ENCODE measurements at places on chromosomes 1 and 21.

GRCh38 chr1:172460177-172460576 lies 16.3 kb upstream of the PIGC start:
- DNase-seq, result no peak

GRCh38 chr1:151062741-151063371 lies 2.7 kb downstream of the MLLT11 start:
- no peak for DNase-seq

DNA sequence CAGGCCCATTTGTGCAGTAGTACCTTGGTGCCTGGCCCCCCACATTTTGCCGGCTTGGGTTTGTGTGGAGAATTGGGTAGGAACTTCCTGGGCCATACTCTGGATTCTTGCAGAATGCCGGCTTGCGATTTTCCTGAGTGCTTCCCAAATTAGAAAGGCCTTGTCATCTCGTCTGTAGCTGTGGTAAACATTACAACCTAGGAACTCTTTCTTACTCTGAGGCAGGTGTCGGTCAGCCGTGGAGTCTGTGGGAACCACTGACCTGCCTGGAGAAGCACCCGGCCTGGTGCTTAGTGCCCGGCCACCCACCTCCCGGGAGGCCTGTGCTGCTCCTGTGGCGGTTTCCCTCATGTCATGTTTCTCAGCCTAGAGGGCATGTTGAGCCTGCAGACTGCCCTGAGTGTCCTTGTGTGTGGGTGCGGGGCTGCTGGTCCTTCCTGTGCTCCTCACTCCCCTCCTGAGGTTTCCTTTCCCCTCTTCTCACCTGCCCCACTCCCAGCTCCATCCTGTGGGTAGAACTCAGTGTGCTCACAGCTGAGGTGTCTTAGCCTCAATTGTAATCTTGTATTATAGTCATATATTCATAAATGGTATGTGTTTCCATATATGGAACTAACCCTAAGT lies 64.7 kb downstream of the S100B start:
- no peak for DNase-seq

- DNase-seq, result no peak
Measured at GRCh38 chr1:69533343-69533742, 34.4 kb upstream of the LRRC7 start.

GRCh38 chr1:236568285-236568894 lies 35.9 kb downstream of the HEATR1 start:
- no peak for DNase-seq

- DNase-seq, result peak; percentile 51
Measured at GRCh38 chr1:31239653-31240241, at the start of gene NKAIN1. NKAIN1 (minus strand) TSS chr1:31239887; CDS start chr1:31239547, 340 bp downstream.

- DNase-seq, result peak; percentile 43
Measured at GRCh38 chr1:43861337-43861736, 72.3 kb upstream of the ARTN start.

DNA sequence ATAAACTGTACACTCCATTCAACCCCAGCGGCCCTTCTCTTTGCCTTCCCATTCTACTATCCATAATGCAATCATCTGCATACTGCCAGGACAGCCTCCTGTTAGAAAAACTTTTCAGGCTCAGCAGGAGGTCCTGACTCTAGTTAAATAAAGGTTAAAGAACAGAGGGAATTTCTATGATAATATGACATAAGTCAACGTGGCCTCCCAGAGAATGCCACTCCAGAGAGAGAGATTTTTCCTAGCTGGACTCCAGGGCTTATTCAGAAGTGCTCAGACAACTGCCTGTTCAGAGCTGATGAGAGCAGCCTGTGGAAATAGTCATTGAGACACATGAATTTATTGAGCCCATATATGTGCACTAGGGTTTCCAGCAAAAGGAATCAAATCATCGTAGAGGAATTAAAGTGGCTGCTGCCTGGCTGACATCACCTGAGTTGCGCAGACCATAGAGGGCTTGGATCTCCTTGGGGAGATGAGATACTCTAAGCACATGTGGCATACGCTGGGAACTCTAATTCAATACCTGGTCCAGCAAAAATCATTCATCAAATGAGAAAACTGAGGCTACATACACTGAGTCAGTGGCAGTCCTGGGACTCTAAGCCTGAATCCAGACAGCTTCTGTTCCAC lies 736.2 kb downstream of the PTPRU start:
- DNase-seq, result no peak

DNA sequence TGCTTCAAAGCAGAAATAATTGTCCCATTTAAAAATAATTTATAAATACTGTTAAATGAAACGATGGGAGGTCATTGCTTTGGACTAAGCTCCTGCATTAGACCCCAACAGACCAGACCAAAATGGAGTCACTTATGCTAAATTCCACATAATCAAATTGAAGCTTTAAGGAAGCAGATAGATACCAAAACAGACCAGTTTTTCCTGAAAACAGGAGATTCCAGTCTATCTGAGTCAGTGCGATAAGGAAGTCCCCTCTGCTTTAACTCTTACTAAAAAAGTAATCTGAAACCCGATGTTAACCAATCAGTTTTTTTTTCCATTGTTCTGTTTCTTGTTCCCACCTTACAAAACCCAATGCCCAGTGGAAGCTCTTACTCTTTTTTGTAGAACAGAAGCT lies 16.2 kb upstream of the DNASE2B start:
- no peak for DNase-seq

- no peak for DNase-seq
Measured at GRCh38 chr1:211893260-211893659, 62.7 kb upstream of the LPGAT1 start.

GRCh38 chr1:84370831-84371394 lies 27.4 kb upstream of the DNASE2B start:
- DNase-seq, result no peak

GRCh38 chr21:16330082-16330907 lies 600.5 kb downstream of the USP25 start:
- DNase-seq, result peak; percentile 82

GRCh38 chr1:160211046-160211790 lies 6.0 kb downstream of the PEA15 start:
- DNase-seq, result no peak

DNA sequence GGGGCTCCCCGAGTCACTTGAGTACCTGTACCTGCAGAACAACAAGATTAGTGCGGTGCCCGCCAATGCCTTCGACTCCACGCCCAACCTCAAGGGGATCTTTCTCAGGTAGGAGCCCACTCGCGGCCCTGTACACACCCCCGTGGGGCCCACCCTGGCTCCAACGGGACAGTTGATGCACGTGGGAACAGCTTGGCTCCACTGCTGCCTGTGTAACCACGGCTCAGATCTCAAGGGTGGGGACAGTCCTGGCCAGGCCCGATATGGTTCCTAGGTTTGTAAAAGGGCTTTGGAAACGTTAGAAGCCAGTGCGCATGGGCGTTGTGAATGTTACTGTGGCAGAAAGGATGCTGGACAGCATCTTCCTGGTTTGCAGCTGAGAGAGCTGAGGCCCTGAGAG lies 18.8 kb downstream of the PODN start:
- DNase-seq, result no peak

DNA sequence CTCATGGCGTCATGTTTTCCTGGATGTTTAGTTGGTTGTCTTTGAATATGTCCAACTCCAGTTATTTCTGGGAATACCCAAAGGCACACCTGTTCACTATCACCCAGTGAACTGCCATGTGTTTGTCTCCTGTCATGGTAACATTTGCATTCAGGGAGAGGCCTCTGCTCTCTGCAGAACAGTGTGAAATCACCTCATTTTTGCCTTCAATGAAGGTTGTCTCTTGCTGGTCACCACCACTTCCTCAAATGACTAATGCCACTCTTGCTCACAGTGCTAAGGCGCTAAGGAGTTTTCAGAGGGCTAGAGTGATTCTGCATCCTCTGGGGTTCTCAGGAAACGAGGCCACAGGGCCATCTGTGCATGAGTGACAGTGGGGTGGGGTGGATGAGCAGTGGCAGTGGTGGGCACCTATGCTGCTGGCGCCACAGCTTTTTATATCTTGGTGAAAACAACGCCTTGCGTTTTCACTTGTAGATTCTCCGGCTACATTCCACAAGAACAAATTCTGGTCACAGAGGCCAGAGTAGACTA lies 60.0 kb upstream of the ATP5PO start:
- DNase-seq, result no peak

- DNase-seq, result peak; percentile 32
Measured at GRCh38 chr1:72184099-72184701, 98.1 kb downstream of the NEGR1 start.

DNA sequence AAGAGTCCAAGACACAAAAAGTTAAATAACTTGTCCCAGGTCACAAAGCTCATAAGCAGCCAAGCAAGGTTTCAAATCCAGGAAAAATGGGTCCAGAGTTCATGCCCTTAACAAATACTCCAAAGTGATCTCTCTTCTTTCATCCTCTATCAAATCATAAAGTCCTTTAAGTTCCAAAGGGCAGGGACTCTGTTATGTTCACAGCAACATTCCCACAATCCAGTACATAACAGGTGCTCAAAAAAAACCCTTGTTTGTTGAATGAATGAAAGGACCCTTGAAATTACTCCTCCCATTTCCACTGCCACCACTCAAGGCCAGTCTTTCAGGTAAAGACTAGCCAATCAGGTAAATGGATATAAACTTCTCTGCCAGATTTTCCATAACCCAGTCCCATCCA lies 2.7 kb downstream of the ABL2 start:
- DNase-seq, result no peak

DNA sequence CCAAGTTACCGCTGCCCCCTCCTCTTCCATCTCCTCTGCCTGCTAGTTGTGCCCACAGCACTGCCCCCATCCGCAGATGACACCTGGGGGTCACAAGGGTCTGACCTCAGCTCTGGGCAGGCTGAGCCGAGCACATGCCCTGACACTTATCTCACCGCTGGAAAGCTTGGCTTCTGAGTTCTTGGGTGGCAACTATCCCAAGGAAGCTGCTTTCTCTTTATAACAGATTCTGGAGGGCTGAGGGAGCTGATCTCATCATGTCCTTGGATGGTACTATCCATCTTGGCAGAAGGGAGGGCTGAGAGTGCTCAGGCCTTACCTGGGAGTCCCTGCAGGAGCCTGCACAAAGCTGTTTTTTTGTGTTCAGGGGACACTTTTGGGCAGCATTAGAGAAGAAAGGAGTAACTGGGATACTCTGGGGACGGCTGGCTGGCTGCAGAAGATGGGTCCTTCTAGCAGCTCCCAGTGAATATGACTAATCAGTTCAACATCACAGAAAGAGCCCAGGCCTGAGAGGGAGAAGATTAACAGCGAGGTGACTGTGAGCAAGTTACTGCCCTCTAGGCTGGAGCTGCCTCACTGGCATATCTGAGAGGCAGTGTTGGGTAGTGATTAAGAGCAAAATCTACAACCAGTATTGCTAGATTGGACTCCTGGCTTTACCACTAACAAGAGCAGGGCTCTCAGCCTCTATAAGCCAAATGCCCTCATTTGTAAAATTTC lies 71.6 kb downstream of the PLXNA2 start:
- no peak for DNase-seq

GRCh38 chr1:162873671-162874666 lies 13.0 kb upstream of the CCDC190 start:
- no peak for DNase-seq

DNA sequence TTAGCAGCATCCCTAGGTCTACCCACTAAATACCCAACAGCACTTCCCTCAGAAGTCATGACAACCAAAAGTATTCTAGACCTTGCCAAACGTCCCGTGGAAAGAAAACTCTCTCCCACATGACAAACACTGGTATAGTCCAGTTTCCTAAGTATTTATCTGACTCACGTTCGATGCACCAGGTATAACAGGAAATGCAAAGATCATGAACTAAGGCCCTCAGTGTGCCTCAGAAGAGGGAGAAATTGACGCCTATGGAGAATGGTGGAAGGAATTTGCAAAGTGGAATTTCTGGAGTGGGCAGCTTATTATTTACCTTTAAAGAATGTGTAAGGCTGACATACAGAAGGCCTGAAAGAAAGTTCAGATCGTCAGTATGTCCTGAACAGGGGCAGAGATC lies 523.6 kb upstream of the DAB1 start:
- DNase-seq, result no peak

DNA sequence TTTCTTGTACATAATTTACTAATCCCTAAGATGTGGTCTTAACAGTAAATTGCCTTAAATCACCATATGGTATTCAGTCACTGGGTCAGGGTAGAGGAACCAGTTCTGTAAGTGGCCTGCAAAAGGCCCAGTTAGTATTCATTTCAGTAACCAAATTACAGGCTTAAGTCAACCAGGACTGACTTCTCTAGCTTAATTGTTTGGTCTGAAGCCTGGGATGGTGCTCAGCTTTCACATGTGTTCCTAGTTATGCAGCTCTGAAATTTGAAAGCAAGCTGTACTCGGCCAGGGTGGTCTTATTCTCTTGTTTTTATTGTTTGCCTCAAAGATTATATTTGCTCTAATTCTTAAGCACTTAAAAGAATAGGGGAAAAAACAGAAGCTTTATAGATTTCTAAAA lies 144.6 kb downstream of the MAGI3 start:
- no peak for DNase-seq

- no peak for DNase-seq
Measured at GRCh38 chr1:103461161-103462105, 64.1 kb upstream of the RNPC3 start.

DNA sequence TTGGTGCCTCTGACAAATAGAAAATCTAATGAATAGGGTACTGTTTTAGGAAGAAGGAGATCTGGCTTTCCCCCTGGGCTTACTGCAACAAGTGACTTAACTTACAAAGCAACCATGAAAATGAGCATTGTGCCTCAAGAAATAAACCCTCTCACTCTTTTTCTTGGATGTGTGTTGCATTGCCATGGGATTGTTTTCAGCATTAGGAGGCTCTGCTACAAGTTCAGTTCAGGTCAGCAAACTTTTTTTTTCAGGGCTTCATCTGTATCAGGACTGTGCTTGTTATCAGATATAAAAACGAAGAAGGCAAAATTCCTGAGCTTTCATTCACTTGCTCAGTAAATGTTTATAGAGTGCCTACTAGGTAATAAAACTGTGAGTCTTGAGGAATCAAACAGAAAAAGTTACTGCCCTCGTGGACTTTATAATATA lies 37.8 kb upstream of the DOCK7 start:
- DNase-seq, result no peak

DNA sequence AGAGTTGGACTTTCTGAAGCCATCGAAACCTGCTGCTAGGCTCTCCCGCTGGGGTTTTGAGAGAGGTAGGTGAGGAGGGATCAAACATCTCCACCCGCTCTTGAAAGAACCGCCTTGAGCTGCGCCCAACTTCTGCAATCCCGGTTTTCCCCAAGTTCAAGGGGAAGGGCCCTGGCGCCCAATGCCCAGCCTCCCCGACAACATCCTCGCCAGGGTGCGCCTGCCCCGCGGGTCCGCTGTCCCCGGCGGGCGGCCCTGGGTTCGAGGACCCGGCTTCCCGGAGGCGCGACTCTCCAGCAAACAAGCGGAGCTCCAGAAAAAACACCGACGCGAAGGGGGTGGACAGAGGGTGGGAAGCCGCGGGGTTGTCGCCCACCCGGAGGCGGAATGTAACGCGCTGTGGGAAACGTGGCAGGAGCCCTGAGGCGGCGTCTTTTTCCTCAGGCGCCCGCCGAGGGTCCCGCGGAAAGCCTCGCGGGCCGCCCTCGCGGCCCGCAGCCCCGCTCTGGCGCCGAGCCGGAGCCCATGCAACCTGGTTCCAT lies 607 bp downstream of the BTG3 start:
- DNase-seq, result no peak

GRCh38 chr1:246425139-246425794 lies 81.8 kb downstream of the SMYD3 start:
- no peak for DNase-seq

GRCh38 chr1:222975472-222976122 lies 160.8 kb downstream of the DISP1 start:
- DNase-seq, result no peak

GRCh38 chr21:41965461-41966013 lies 11.7 kb upstream of the C2CD2 start:
- no peak for DNase-seq

Measured in dermis microvascular lymphatic vessel endothelial cell (primary cell).